ENCODE measurements at places on chromosomes 4 and X.

DNA sequence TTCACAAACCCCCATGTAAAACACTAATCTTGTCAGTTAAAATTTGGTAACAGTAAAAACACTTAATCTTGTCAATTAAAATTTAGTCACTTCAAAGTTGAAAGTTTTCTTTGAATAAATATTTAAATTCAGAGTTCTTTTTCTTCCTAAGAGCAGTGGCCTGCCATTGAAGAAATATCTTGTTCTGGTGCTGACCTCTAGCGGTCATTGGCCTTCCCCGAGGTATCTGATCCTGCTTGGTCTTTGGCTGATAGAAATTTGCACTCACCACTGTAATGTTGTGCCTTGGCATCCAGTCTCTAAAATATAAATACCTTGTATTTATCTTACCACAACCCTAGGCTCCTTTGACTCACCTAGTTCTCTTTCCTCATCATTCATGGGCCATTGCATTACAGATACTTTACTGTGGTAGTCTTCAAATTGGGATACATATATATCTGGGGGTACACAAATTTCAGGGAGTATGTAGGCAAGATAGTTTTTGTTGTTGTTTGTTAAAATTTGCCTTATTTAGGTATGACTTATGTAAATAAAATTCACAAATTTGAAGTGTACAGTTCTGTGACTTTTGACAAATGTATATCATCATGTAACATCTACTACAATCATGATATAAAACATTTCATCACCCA lies 6.7 kb upstream of the ART3 start:
- peak; percentile 83 for DNase-seq

GRCh38 chr4:2336659-2337058 lies 74.8 kb upstream of the MXD4 start:
- no peak for DNase-seq

DNA sequence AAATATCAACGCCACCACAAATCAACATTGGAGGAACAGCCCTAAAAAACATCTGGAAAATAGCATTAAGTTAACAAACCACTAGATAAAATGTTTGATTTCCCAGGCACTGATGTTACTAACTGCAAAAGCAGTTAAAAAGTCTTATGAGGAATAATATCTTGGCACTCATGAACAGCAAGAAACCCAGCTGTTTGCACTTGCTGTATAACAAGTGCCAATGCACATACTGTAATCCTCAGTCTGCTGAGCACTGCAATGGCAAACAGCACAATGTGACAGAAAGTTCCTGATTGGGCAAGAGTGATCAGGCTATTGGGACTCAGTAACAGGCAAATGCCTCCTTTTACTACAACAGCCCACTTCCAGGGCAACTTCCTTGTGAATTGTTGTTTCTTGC lies 20.8 kb upstream of the SEC24B start:
- DNase-seq: no peak

DNA sequence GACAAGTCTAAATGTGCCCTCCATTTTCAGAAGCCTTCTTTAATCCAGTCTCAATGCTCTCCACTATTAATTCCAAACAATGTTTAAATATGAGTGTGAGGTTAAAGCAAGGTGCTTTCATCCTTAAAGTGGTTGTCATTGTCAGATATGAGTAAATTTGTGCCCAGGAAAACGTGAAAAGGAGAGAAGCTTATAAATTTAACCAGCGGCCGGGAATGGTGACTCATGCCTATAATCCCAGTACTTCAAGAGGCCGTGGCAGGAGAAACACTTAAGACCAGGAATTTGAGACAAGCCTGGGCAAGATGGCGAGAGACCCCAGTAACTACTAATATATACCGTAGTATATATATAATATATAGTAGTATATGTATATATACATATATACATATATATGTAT lies 270.0 kb downstream of the ARHGAP24 start:
- no peak for DNase-seq

DNA sequence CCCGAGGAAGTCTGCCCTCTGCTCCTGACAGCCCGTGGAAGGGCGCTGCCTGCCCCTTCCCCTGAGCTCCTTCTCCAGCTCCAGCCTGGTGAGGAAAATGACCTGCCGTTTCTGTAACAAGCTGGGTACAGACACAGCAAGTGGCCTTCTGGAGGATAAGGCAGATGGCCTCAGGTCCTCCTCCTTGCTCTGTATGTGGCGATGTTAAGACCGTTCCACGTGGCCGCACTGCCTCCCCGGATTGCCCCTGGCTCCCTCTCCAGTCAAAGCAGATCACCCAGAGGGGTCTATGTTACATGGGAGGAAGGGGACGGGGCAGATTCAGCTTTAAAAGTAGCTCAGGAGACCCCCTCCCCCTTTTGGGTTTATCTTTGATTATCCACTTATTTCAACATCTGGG lies 80.3 kb upstream of the GATB start:
- DNase-seq: no peak

- DNase-seq: no peak
These were observed 24.2 kb upstream of the SLC2A9 start for GRCh38 chr4:10045481-10045880.

- DNase-seq: peak; percentile 6
These were observed 51.5 kb upstream of the TRPC3 start for GRCh38 chr4:122003335-122003734.

- no peak for DNase-seq
These were observed 335.2 kb downstream of the PCDH10 start for GRCh38 chr4:133484287-133484686.

GRCh38 chr4:176054942-176055341 lies 10.7 kb upstream of the WDR17 start:
- no peak for DNase-seq

GRCh38 chr4:657338-657833 lies 16.7 kb downstream of the ATP5ME start:
- no peak for DNase-seq

GRCh38 chrX:41906515-41907187 lies 16.7 kb downstream of the CASK start:
- peak; percentile 5 for DNase-seq

DNA sequence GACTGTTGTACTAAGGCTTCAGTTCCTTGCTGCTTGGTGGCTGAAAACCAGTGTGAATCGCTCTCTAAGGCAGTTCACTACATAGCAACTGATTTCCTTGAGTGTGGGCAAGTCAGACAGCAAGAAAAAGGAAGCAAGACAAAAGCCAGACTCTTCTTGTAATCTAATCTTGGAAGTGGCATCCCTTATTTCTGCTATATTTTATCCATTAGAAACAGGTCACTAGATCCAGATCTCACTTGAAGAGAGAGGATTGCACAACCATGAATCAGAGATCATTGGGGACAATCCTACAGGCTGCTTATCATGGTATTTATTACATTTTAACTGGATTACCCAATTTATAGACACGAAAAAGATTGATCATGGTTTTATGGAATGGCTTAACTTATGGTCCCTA lies 684.5 kb downstream of the GRID2 start:
- no peak for DNase-seq

DNA sequence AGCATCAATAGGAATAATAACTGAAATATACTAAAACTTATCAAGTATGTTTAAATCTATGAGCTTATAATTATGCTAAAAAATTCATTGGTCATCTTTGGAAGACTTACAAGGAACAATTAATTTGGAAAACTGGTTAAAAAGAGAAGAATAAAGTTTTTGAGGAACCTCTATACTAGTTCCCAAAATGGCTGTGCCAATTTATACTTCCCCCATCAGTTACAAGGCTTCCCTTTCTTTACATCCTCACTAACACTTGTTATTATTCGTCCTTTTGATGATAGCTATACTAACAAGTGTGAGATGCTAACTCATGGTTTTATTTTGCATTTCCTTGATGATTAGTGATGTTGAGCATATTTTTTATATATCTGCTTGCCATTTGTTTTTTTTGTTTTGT lies 17.1 kb downstream of the OGT start:
- no peak for DNase-seq

DNA sequence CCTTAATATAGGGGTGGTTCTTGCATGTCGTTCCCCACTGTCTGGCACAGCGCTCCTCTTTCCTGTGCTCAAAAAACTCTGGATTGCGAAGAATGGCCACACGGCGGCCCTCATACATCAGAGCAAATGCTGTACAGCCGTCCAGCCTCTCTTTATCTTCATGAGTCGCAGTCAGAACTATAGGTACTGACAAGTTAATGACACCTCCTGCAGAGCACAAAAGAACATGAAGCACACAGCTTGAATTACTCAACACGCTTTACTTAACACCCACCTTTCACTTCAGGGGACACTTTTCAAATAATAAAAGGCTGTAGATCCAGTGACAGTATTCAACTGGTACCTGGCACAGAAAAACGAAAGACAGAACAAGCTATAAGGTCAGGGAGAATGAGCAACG lies 65.3 kb downstream of the PAPSS1 start:
- DNase-seq: no peak

DNA sequence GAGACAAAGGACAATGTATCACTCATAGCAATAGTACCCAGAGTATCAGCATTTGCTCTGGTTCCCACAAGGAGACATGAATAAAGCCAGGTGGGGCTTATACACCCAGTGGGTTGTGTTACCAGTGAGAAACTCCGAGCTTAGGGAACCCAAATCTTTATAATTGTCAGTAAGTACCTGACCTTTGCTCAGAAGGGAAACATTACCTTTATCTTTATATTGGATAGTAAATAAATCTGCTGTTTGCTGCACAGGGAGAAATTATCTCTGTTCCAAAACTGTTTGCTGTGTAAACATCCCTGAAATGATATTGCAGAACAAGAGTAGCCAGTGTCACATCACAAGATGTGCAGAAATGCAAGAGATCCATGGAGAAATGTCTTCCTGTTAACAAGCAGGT lies 12.1 kb upstream of the SLAIN2 start:
- DNase-seq: no peak

DNA sequence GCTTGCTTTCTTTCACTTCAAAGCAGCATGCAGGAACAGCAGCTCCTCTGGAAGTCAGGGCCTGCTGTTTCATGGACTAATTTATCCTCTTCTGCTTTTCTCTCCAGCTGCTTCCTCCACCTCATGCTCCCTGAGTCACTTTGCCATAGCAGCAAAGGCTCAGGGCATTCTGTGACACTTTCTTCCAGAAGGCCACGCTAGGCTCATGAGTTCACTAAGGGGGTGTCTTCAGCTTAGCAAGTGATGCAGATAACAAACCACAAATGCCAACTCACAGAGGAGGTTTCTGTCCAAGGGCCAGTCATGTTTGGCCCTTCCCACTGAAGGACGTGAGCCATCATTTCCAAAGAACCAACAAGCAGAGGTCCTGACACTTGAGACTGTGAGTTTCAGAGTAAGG lies 200.2 kb downstream of the ADGRA3 start:
- DNase-seq: no peak

DNA sequence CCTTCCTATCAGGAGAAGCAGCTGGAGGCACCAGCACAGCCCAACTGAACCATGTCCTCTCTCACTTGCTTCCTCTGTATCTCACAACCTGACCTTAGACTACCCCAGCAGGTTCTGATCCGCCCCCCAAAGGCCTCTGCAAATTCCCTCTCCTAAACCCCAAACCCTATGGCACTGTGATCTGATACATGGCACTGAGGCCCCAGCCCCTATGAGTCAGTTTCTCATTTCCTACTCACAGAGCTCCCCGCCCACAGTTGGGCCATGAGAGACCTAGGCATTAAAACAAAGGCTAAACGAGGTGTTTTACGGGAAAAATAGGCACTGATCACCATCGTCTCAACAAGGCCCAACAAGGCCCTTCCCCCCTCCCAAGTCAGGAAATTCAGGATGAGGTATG lies 19.1 kb downstream of the SASH3 start:
- DNase-seq: peak; percentile 59

DNA sequence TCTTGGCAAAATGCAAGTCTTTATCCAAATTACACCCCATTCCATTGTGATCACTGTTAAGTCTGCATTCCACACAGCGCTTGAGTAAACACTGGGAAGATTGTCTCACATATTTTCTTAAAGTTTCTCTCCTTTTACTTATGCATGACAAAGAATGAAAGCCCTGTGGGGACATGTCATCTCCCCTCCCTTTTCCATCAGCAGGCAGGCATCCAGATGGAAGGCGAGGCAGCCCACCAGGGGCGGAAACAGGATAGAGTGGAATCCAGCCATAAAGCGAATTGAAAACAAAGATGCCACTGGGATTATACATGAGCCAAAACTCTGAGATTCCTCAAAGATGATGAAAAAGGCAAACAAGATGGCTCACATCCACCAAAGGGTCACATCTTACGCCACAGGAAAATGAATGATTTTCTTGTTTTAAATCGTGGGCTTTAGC lies 78.2 kb downstream of the AFAP1 start:
- DNase-seq: no peak

DNA sequence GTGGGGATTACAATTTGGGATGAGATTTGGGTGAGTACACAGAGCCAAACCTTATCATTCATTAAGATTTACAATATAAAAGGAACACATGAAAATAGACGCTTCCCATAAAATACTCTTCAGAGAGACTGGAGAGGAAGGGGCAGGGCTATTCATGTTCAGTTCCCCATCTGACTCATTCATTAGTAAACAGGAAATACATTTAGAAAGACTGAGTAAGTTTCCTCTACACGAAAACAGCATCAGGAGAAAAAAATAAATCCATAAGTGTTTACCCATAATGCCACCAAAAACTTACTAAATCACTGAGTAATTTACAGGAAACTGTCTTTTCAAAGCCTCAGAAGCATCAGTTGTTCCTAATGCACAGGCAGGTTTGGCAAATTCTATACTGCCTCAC lies 255.4 kb upstream of the CXorf51A start:
- DNase-seq: no peak

- DNase-seq: no peak
These were observed 27.2 kb downstream of the PJA1 start for GRCh38 chrX:69138118-69138390.

- no peak for DNase-seq
These were observed 21.1 kb upstream of the SMIM10 start for GRCh38 chrX:134969726-134970125.

GRCh38 chr4:16969696-16970135 lies 71.3 kb upstream of the LDB2 start:
- no peak for DNase-seq

GRCh38 chr4:15868111-15868510 lies 70.4 kb downstream of the FGFBP1 start:
- DNase-seq: no peak

DNA sequence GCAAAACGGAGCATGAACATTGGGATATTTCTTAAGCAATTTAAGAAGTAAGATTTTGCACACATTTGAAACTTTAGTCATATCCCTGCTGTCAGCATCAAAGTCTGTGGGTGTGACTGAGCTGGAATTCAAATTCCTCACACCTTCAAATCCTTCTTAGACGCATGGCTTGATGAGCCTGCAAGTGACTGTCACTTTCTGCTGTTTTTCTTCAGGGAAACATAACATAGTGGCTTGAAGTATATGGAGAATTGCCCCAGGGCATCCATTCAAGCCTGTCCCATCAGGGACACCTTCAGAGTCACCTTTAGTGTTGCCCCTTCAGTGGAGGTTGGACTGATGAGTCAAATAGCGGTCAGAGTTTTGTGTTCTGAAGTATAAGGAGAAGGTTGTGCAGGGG lies 17.4 kb downstream of the FHDC1 start:
- DNase-seq: no peak

DNA sequence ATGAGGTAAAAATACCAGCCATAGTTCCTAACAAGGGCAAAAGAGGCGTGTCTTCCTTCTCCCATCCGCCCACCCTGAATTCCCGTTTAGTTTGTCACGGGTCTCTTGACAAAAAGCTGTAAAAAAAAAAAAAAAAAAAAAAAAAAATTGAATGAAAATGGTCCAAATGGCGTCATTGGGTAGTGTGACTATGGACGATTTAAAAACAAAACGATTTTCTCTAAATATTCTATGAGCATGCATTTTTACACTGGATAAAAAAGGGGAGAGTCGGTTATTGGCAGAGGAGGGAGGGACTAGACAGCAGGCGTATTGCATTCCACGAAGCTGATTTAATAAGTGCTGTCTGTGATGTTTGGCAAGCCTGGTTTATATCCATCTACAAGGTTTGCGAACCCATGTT lies at the start of gene FAM133A:
Gene FAM133A, plus strand, starts transcription at position 338 of the 403 bp plus-strand sequence. CDS start 35,214 bp downstream, outside the sequence.
- no peak for DNase-seq

Data from activated CD4-positive, alpha-beta T cell treated with anti-CD3 and anti-CD28 coated beads, Interleukin-2, amount 50 U/mL, for 48 hours (primary cell).